Inflammatory macrophage (primary cell): ENCODE measurements at places on chromosomes 1 and 21.

DNA sequence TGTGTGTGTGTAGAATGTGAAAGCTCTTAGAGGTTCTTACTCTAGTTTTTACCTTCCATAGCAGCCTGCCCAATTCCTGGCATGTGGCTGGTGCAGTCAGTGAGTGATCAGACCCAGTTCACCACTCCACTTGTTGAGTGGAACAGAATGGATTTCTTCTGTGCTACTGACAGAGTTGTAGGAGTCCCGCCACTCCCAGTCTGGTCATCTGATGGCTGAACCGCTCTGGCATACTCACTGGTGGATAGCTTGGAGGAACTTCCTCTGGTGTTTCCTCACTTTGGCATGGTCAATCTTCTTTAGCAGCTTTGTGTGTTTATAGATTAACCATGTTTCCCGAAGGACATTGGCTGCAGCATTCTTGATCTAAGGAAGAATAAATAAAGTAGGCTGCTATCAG is 106.7 kb upstream of the ADAR start:
- DNase-seq: peak; percentile 94

DNA sequence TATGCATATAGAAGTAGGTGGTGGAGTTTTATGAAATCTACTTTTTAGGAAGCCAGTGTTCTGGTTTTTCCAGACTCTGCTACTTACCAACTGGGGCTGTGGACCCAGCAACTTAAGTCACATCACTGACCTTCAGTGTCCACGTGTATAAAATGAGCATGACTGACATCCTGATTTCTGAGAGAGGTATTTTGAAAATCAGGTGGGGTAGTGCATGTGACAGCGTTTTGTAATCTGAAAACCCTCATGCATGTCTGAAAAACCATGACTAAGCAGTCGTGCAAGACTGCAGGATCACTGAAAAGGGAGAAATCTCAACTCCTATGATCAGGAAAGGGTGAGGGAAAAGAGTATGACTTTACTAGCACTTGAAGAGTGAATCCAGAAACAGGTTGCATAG is 26.1 kb downstream of the CR1L start:
- DNase-seq: peak; percentile 15

DNA sequence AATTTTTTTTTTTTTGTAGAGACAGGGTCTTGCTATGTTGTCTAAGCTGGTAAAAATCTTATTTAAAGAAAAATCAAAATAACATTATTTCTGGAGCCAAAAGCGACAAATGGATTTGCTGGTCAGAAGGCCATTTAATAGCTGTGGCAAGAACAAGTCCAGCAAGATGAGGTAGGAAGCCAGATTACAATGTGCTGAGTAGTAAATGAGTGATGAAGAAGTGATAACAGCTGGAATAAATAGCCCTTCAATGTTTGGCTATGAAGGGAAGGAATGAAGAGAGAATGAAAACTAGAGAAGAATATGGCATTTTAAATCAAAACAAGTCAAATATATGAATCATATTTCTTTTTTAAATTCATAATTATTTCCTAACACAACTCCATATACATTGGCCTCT is 34.5 kb downstream of the SYDE2 start:
- no peak for DNase-seq

- DNase-seq: no peak
Observed at GRCh38 chr1:198455966-198456365, 84.5 kb downstream of the ATP6V1G3 start.

DNA sequence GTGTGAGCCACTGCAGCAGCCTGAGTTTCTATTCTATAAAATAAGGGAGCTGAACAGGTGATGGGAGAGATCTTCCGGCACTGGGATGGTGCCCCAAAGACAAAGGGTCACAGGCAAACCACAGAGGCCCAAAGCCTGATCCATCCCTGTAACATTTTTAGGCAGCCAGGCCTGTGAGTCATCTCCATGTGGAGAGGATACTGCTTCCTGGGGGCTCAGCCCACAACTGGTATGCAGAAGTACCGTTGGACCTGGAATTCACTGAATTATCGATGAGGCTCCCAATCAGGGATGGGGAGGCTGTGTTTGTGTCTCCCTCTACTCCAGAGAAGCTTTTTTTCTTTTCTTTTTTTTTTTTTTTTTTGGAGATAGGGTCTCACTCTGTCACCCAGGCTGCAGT is 48.8 kb upstream of the WASF2 start:
- DNase-seq: peak; percentile 59

DNA sequence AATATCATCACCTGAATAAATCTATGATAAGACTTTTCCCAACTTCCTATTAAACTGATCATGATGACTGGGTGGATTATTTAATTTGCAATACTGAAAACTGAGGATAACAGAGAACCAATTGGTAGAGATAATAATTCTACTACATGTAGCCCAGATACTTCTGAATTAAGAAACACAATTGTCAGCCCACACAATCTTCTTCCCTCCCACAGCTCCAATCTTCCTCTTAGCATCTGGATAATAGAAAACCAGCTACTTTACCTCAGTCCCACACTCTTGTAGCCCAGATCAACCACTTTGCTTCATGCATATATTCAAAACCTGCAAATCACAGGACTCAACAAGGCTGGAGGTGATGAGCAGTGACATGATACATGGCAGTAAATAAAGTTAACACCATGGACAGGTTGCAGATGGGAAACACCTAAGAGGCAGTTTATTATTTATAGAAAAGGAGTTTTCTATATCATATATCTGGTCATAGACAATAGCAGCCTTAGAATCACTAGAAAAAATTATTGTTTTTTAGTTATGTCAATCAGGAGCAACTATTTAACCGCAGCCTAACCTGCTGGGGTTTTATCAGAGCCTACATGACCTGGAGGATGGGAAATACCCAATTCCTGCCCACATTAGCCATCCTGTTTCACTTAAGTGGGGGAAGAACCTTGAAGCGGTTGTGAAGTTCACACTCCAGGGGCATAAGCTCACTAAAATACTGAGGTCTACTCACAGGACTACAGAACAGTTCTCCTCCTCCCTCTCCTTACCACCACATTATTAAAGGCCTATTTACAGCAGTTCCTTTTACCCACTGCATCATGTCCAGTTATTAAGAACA is 16.7 kb downstream of the FRRS1 start:
- no peak for DNase-seq

DNA sequence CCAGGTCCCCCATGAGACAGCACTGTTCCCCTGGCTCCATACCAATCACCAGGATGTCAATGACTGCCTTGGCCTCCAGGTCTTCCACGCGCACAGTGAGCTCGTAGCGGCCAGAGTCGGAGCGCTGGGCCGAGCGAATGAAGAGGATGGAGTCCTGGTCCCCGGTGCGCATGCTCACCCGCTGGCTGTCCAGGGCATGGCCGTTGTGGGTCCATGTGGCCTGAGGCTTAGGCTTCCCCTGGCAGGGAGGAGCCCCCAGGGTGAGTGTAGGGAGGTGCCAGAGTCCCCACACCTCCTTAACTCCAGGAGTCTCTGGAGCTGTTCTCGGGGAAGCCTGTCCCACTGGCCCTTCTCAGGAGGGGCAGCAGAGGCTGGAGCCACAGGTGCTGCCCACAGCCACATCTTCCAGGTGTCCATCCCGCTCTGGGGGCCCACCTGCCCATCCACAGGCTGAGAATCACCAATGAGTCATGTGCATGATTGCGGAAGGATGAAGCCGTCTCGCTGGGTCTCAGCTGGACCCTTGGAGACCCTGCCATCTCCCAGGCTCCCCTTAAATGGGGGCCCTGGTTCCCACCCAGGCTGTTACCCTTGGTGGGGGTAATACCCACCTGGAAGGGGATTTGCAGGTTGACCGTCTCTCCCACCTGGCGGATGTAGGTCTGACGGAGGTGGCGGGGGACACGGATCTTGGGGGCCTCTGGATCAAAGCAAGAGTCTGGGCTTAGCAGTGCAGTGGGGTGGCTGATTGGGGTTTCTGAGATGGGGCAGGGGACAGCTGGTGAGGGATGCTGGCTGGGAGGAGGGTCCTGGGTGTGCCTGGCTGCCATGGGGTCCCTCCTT is 4.1 kb downstream of the MYBPH start:
- no peak for DNase-seq

DNA sequence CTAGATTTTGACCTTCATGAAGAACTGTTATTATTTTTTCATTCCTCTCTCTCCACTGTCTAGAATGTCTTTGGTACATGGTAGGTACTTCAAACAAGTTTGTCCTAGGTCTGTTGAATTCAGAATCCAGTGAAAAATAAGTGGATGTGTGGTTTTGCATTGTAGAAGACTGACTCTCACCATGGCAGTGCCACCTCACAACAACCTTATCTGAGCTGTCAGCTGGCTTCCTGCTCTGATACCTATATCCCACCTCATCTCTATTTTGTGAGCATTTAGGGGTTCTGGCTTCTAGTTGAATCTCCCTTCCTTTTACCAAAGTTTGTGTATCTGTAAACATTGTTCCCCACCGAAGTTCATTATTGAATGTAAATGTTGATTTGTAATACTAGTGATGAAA is 9.1 kb downstream of the SWT1 start:
- DNase-seq: no peak

- DNase-seq: no peak
Observed at GRCh38 chr21:42305707-42306147, 9.5 kb downstream of the TFF3 start.

GRCh38 chr1:246232126-246232525 is 275.0 kb downstream of the SMYD3 start:
- DNase-seq: no peak

DNA sequence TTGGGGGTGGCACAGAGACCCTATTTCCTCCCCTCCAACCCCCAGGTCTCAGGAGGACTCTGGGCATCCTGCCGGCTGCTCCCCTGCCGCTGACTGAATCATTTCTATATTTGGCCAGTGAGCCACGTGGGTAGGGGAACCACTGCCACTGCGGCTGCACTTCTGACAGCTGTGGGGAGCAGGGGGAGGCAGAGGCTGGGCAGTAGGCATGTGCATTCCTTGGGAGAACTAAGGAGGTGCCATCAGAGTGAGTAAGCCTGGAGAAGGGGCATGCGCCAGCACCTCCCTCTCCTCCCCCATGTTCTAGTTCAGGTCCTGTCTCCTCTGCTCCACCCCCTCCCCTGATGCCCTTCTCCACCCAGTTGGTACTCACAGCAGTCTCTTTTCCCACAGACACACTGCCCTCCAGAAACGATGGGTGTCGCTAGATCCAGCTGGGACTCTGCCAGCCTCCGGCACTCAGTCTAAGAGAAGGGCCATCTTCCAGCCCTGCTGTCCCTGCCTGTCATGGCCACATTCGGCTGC is 12.0 kb downstream of the PPFIA4 start:
- peak; percentile 83 for DNase-seq

DNA sequence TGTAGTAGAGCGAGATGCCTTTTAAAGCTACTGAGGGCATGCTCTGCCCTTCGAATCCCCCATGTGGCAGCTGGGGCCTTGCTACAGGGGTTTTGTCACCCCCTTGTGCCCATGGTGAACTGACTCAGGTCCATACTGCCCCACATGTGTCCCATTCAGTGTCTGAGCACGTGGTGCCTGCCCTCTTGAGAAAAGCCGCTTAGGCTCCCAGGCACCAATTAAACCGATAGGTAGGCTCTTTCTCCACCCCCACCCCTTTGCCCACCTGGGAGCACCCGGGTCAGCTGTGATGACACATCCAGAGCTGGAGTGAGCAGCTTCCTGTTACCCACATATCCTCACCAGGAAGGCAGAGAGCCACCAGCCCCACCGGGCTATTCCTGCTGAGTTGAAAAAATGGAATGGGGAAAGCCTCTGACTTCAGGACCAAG is 30.5 kb downstream of the TMCC2 start:
- DNase-seq: no peak

DNA sequence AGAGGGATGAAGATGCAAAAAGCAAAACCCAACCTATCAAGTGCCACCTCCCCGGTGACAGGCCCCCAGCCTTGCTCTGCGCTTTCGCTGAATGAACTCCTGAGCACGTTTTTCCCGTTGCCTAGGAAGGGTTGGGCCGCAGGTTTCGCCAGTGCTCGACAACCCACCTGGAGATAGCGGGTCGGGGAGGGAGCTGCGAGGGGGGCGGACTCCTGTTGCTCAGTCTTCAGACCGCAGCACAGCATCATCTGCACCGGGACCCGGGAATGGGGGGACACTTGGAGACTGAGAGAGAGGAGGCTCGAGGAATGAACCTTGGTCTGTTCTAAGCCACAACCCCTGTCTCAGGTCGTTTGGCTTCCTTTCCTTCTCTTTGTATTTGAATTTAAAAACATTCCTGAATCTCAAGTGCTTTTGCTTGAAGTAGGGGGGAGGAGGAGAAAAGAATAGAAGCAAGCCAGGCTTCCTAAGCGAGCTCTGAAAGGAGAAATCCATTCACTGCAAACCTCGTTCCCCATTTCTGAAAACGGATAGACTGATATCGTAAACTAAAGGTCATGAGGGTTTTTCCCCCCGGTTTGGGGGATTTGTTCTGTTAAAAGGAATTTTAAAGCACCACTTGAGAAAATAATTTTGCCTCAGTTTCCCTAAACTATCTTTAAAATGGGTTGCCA is 1.2 kb downstream of the AK5 start:
- DNase-seq: no peak

DNA sequence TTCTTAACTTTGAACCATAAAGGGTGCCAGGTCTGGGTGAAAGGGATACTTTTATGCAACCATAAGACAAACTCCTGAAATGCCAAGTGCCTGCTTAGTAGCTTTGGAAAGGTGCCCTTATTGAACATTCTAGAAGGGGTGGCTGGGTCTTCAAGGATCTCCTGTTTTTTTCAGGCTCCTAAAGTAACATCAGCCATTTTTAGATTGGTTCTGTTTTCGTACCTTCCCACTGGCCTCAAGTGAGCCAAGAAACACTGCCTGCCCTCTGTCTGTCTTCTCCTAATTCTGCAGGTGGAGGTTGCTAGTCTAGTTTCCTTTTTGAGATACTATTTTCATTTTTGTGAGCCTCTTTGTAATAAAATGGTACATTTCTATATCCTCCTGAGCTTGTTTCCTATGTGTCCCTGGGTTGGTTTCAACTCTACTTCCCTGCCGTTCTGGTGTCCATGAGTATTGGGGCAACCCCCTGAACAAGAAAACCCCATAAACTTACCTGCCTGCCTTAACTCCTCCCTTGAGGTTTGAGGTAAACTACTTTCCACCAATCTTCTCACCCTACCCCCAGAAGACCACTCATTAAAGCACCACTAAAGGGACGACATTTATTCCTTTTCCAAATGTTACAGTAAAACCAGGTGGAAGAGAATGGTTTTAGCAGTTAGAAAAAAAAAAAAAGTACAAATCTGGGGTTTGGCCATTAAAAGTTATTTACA is 2.6 kb downstream of the MARCKSL1 start:
- no peak for DNase-seq

GRCh38 chr1:220892997-220893700 is 13.9 kb downstream of the HLX start:
- DNase-seq: no peak

- DNase-seq: no peak
Observed at GRCh38 chr1:150555971-150556865, 7.0 kb downstream of the ADAMTSL4 start.

- DNase-seq: peak; percentile 65
Observed at GRCh38 chr1:51666478-51666877, 49.6 kb downstream of the OSBPL9 start.

GRCh38 chr1:182386980-182387379 is 4.6 kb downstream of the GLUL start:
- no peak for DNase-seq

DNA sequence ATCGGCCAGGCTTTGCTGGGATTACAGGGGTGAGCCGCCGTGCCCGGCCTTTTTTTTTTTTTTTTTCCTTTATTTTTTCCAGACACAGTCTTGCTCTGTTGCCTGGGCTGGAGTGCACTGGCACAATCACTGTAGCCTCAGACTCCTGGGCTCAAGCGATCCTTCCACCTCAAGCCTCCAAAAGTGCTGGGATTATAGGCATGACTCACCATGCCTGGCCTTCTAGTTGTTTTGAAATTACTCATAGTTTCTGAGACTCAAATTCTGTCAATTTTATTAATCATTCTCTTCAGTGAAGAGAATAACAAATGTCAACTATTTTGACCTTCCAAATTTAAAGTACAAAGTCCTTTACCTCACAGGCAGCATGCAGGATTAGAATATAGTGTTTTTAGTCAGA is 374.5 kb downstream of the PLA2G4A start:
- DNase-seq: no peak
